ENCODE measurements at places on chromosomes 11 and 22. TPM values are rescaled to one million over a fixed set of nuclear protein-coding genes. Genes with fewer than 3 reads are reported as not detected.

The CRYBA4 gene
- total RNA-seq: not detected

The RCOR2 gene
- total RNA-seq: 107 TPM

The RFPL2 gene
- not detected for total RNA-seq

DNA sequence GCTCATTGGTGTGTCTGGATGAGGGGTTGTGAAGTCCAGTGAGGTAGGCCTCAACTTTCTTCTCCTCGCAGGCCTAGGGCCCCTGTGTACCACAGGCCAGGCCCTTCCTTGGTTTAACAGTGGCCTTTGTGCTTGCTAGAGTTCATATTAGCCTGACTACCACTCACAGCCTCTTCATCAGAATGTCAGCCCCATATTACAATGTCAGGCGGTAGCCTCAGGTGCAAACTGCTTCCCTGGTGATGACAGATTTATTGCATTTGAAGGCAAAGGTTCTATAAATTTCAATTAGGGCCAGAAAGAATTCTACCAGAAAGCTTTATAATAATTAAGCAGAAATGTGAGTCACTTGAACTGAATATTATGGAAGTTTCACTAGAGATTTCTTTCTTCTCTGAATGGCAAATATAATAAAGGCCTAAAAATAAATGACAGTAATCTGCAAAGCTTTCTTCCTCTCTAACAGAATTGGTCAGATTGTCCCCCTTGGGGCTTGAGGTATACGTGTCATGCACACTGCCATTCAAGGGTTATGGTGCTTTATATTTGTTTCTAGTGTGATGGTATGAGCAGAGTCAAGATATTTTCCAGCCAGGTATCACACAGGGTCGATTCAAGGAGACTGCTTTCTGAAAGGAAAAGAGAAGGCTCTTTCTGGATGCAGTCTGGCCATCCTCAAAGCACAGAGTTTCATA lies 210.3 kb downstream of the CWF19L2 start:
- no peaks in the 10 kb centered on the region for H3K4me1 ChIP-seq
- H3K36me3 ChIP-seq: no peaks in the 10 kb centered on the region
- H3K27ac ChIP-seq: no peak overlapping the region
- no peak for DNase-seq
- no peak overlapping the region for H3K4me3 ChIP-seq

- no peaks in the 10 kb centered on the region for H3K36me3 ChIP-seq
- H3K27ac ChIP-seq: no peak overlapping the region
- H3K27me3 ChIP-seq: peaks cover 96% of the 10 kb centered on the region
- no peak overlapping the region for H3K4me3 ChIP-seq
Observed at GRCh38 chr22:22720724-22721261, 76.4 kb downstream of the GGTLC2 start.

GRCh38 chr11:114959953-114960505 lies 281.7 kb downstream of the NXPE2 start:
- DNase-seq: no peak
- H3K4me3 ChIP-seq: no peak overlapping the region
- H3K4me1 ChIP-seq: peaks cover 7% of the 10 kb centered on the region
- peaks cover 15% of the 10 kb centered on the region for H3K27me3 ChIP-seq
- peak overlapping the region; percentile 45 for H3K27ac ChIP-seq
- no peaks in the 10 kb centered on the region for H3K36me3 ChIP-seq

DNA sequence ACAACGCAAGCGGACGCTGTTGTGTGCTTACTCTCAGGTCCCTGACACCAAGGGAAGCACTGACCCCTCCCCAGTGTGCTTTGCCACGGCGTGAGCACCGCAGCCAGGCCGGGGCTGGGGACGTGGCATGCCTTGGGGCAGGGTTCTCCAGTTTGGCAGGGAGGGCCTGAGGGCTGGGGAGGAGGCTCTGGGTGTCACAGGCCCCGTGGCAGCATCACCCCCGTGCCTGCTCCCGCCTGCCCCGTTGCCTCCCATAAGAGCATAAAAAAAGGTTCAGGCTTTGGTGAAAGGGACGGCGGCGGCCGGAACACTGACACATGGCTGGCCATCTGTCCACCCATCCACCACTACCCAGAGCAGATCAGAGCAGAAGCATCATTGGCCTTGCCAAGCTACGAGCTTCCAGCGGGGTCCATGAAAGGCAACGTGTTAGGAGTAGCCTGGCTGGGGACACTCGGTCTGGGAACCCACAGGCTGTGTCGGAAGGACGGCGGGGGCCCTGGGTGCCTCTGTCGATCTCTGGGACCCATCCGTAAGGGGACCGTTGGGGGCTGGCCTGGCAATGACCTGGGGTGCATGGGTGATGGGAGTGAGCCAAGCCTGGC lies 183.0 kb downstream of the IGLL1 start:
- no peaks in the 10 kb centered on the region for H3K36me3 ChIP-seq
- no peaks in the 10 kb centered on the region for H3K4me1 ChIP-seq
- H3K27ac ChIP-seq: no peak overlapping the region
- H3K4me3 ChIP-seq: no peak overlapping the region

DNA sequence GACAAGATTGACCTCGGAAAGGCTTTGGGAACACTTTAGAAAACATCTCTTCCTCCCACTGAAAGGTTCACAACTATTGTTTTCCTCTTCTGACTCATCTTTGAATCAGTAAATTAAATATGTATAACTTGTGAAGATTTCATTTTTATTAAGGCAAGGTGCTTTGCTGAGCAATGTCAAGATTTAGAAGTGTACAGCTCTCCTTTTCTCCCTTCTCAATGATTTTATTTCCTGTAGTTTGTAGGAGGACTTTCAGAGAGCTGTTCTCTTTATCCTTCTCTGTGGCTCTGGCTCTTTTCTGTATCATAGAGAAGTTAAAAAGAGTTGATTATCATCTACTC lies 594.2 kb downstream of the METTL15 start:
- H3K27me3 ChIP-seq: peaks cover 19% of the 10 kb centered on the region
- no peaks in the 10 kb centered on the region for H3K4me1 ChIP-seq
- DNase-seq: no peak
- H3K27ac ChIP-seq: no peak overlapping the region
- no peak overlapping the region for H3K4me3 ChIP-seq

DNA sequence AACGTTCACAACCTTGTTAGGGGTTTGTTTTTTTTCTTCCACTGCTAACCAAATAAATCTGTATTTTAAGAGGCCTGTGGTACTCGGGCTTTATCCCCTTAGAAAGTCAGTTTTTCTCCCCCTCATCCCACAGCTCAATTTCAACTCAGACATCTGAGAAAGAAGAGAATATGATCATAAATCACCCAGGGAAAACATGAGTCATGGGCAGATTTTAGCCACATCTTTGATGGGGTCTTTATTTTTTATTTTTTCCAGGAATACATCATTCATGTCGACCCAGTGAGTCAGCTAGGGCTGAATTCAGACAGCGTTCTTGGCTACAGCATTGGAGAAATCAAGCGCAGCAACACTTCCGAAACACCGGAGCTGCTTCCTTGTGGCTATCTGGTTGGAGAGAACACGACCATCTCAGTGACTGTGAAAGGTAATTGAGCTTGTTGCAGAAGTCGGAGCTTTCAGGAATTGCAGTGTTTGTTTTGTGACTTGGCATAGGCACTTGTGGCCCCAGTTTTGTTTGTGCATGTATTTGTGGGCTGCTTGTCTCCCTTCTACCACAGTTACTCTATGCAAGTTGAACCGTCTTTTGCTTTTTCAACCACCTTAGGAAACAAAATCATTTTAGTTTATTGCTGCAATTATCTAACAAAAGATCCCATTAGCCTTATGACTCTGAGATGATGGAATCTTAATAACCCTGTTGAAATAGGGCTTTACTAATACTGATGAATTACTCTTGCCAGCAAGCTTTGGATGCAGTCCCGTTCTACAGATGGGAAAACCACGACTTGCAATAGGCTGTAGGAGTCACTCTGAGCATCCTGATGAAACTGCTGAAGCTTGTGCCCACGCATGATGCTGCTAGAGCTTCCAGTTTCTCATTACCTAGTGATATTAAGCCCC lies 62.7 kb downstream of the DBX1 start:
- peaks cover 3% of the 10 kb centered on the region for H3K4me1 ChIP-seq
- H3K27ac ChIP-seq: no peak overlapping the region
- no peak overlapping the region for H3K4me3 ChIP-seq
- no peaks in the 10 kb centered on the region for H3K27me3 ChIP-seq
- peaks cover 6% of the 10 kb centered on the region for H3K36me3 ChIP-seq

DNA sequence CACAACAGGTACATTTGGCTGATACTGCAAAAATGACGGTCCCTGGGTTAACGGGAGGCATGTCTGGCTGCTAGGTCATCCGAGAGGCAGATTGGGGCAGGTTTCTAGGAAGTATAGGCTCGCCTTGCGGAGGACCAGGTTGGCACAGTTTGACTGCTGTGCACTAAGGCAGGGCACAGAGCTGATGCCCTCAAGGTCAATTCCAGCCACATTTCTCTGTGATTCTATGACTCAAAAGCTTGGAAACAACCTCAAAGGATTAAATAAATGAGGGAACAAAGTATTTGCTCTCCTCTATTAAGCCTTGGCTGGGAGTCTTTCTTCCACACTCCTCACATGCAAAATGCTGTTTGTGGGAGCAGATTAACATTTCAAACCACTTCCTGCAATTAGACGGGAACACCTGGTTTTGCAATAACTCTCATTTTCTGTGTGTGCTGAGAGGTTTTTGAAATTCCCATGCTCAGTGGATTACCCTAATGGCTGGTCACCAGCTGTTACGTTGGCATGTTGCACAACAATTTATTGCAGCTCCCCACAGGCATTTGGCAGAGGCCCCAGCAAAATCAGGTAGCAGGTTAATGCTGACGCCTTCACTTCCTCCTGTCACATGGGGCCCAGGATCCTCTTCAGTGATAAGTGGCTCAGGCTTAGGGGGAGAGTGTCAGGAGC lies 61.0 kb upstream of the PLET1 start:
- H3K27ac ChIP-seq: no peak overlapping the region
- DNase-seq: no peak
- no peak overlapping the region for H3K4me3 ChIP-seq
- H3K36me3 ChIP-seq: no peaks in the 10 kb centered on the region
- H3K4me1 ChIP-seq: no peaks in the 10 kb centered on the region

GRCh38 chr11:46278387-46279125 lies 1.1 kb downstream of the CREB3L1 start:
- DNase-seq: peak; percentile 56
- H3K27ac ChIP-seq: no peak overlapping the region
- peaks cover 68% of the 10 kb centered on the region for H3K27me3 ChIP-seq
- no peaks in the 10 kb centered on the region for H3K36me3 ChIP-seq
- peak overlapping the region; percentile 71 for H3K4me3 ChIP-seq
